Iris pigment epithelial cell (primary cell): ENCODE measurements at places on chromosomes 6 and 20.

GRCh38 chr20:37749218-37749617 lies 55.4 kb downstream of the CTNNBL1 start:
- no peak for DNase-seq

- no peak for DNase-seq
These were observed 518.5 kb upstream of the MARCKS start for GRCh38 chr6:113338644-113339043.

DNA sequence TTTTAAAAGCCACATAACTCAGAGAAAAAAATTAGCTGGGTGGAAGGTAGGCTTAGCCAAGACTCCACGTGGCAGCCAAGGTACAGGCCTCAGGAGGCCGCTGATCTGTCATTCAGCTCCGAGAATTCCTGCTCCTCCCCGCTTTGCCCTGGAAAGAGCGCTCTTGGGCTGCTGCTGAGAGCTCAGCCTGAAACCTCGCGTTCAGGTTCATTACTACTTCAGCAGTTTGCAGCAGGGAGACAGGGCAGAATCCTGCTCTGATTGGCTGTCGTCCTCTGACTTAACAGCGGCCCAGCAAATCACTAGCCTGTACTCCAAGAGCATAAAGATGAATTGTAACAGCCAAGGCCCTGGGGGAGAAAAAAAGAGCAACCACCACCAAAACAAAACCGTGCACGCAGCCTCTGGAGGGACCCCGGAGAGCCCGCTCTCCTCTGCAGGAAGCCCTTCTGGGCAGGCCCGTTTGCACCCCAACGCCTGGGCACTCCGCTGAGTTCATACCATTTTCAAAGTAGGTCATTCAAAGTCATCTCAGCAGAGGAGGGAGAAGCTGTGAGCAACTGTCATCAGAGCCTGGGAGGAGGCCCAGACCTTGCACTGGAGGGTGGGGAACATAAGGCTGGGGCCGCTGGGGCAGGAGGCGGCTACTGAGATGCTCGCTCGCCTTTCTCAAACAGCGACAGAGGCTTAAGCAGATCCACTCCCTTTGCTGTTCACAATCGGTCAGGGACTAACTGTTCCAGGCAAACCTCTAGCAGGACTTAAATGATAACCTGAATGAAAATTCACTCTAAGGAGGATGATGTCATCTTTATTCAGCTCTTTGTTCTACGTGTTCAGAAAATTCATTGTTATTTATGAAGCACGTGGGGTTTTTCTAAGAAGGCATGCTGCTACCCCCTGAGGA lies 42.3 kb upstream of the ATXN1 start:
- peak; percentile 71 for DNase-seq

- no peak for DNase-seq
These were observed 19.0 kb downstream of the EPB41L1 start for GRCh38 chr20:36173451-36173933.

DNA sequence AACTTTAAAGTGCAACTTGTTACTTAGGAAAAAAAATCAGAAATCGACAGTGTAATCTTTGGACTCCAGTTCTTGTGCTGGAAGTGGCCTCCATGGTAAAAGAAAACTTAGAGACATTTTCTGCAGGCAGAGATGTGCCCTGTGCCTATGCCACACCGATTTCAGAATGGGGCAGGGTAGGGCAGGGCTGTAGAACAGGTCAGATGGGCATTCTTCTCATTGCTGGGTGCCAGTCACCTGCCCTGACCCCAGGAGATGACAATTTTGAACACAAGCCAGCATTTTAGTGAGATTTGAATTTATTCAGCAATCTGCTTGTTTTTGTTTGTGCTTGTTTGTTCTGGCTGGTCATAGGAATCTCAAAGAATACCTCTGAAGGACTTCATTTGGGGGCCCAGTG lies 63.3 kb downstream of the SASH1 start:
- DNase-seq, result no peak

DNA sequence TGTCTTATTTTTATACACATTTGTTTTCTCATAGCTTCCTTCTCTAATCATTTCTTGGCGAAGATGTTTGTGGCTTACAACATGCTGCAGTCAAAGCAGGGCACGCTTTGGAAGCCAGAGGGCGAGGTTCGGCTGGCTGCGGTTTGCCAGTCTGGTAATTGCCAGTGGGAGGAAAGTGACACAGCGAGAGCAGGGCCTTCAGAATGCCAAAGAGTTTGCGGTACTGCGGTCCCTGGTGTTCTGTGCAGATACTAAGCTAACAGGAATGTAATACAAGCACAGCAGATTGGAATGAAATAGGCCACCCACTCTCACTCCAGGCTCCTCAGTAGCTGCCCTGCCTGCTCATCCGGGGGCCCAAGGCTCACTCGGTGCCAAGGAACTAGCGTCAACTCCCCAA lies 58.7 kb upstream of the TGM3 start:
- peak; percentile 83 for DNase-seq

DNA sequence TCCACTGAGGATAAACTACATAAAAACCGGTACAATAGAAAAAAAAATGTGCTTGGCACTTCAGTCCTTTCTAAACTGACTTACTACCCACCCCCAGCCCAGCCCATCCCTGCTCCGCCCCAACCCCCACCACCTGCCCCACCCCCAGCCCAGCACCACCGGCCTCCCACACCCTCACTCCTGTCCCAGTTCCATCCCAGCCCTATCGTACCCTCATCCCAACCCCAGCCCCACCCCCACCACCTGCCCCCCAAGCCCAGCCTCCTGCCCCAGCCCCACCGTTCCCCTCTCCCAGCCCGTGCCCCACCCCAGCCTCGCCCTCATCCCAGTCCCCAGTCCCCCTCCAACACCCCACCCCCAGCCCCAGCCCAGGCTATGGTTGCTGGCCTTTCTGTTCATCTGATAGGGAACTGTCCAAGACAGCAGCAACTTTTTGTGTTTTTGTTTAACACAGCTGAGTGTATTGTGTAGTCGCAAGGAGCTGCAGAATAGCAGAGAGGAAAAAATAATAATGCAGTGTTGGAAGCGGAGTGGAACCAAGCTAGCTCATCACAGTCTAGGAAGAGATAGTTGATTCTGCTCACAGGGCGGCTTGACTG lies 61.9 kb downstream of the SASH1 start:
- DNase-seq, result no peak
